ENCODE measurements at places on chromosomes 12 and 14. TPM values are rescaled to one million over a fixed set of nuclear protein-coding genes. Genes with fewer than 3 reads are reported as not detected.

Gene PRICKLE1
- total RNA-seq, result not detected

Gene RND1
- 1.4 TPM for total RNA-seq

Gene SRP54
- total RNA-seq, result 59.8 TPM

Gene FICD
- total RNA-seq, result 10.6 TPM

Gene ANO4
- total RNA-seq, result not detected

Gene KITLG
- total RNA-seq, result 0.14 TPM

Gene MANSC4
- not detected for total RNA-seq

Gene NAV3
- not detected for total RNA-seq

Gene OR4K1
- not detected for total RNA-seq

Gene NOXRED1
- 1.1 TPM for total RNA-seq

Gene DCP1B
- total RNA-seq, result 26.9 TPM

Gene DDX24
- 313 TPM for total RNA-seq

Gene KLRG1
- 51.2 TPM for total RNA-seq

Gene KRT82
- total RNA-seq, result not detected

Gene PLA2G1B
- total RNA-seq, result not detected

Gene B4GALNT1
- not detected for total RNA-seq

Gene KRT6C
- total RNA-seq, result not detected

Gene PLEKHG7
- not detected for total RNA-seq

Gene MGP
- total RNA-seq, result 0.49 TPM

Gene GLIPR1
- 96.1 TPM for total RNA-seq

Gene ART4
- total RNA-seq, result not detected

Gene TEAD4
- total RNA-seq, result not detected

Gene HCAR2
- total RNA-seq, result not detected

Gene CFAP251
- 0.23 TPM for total RNA-seq

Gene SYNJ2BP
- total RNA-seq, result 19.8 TPM

Gene KCNK13
- total RNA-seq, result 0.17 TPM

Gene RHEBL1
- total RNA-seq, result 2.9 TPM

Gene PMEL
- not detected for total RNA-seq

Gene FOXN4
- total RNA-seq, result not detected

Gene HOXC12
- not detected for total RNA-seq

Gene FCF1
- 57.5 TPM for total RNA-seq

Gene SCNN1A
- total RNA-seq, result 1.3 TPM

Gene USP44
- 5.4 TPM for total RNA-seq

Gene ESPL1
- total RNA-seq, result 0.55 TPM

Gene PTPN21
- not detected for total RNA-seq

Gene KLHL33
- 0.14 TPM for total RNA-seq

Gene LRRIQ1
- not detected for total RNA-seq

Gene SLC22A17
- 21.1 TPM for total RNA-seq

Gene EGLN3
- total RNA-seq, result 4.0 TPM

Gene SALL2
- total RNA-seq, result 6.6 TPM

Gene GARIN6
- not detected for total RNA-seq

Gene RILPL1
- total RNA-seq, result 8.5 TPM

Gene KRT3
- not detected for total RNA-seq

Gene FAIM2
- 0.17 TPM for total RNA-seq

Gene MAGOHB
- total RNA-seq, result 22.0 TPM

Gene GYS2
- 0.32 TPM for total RNA-seq

Gene KLRK1
- total RNA-seq, result 1.3 TPM

Gene ACTN1
- 70.8 TPM for total RNA-seq

Gene NTN4
- total RNA-seq, result 2.0 TPM

Gene SYNDIG1L
- total RNA-seq, result not detected

Gene APOLD1
- 4.3 TPM for total RNA-seq

Gene FGF23
- not detected for total RNA-seq

Gene NRXN3
- total RNA-seq, result not detected

Gene CD69
- 35.9 TPM for total RNA-seq

Gene RPGRIP1
- total RNA-seq, result not detected

Gene SMIM41
- not detected for total RNA-seq

Gene TMEM106C
- total RNA-seq, result 42.7 TPM

Gene CLEC2D
- total RNA-seq, result 297 TPM
